ENCODE measurements at places on chromosomes 5 and 9.

- no peak for DNase-seq
Measured at GRCh38 chr5:170736966-170737365, 46.6 kb upstream of the GABRP start.

DNA sequence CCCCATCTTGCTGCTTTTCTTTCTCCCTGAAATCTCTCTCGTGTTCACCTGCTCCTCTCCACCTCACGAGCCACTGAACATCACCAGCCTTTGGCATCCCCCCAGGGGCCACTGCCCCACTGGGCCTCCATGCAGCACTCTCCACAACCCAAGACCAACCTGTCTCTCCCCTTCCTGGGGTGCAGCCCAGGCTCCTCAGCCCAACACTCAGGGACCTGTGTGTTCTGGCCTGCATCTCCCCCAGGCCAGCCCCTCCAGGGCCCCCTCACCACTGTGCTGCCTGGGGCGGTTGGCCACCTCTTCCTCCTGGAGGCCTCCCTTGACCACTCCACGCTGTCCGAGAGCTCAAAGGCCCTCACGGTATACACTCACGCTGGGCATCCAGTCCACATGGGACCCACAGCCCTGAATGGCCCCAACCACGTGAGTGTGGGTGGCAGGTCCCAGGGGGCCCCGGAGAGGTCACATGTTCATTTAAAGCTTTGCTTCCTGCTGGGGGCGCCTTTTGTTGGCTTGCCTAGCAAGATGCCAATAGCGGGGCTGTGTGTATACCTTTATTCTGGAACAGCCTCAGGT is 453 bp upstream of the DOK3 start:
- DNase-seq = no peak

DNA sequence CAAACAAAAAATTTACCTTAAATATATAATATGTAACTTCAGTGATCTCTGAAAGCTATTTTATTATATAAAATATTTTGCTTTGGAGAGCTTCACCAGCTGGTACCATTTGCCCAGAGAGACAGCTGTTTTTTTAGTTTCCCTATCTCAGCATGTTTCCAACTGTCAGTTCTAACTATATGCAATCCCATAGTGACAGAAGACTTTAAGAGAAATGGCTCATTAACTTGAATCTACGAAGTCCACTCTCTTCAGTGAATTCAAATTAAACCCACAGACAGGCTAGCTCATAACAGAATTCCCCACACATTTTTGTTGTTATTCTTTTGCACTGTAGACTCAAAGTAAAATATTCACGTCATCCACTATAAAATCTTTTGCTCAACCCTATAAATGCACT is 251.8 kb upstream of the POU5F2 start:
- no peak for DNase-seq

- no peak for DNase-seq
Measured at GRCh38 chr5:62395210-62395950, 8.3 kb downstream of the DIMT1 start.

- no peak for DNase-seq
Measured at GRCh38 chr9:111926421-111926875, 29.8 kb downstream of the UGCG start.

All from substantia nigra (tissue), 51 donors.